ENCODE measurements at places on chromosomes 3 and 15.

DNA sequence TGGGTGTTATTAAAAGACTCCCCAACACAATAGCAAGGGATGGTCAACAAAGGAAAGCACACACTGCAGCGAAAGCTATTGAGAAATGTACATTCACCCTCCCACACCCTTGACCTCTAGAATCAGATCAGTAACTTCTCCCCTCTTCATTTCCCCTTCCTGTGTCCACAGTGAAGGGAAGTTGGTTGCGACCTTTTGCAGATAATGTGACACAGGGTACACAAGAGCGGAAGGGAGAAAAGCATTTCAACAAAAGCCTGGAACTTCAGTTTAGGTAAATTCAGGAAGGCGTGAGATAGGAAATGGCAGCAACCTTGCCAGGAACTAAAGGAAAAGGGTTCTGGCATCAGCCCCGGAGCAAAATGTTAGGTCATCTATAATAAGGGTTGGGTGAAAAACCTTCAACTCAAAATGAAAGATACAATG, 899.8 kb downstream of the MCTP2 start:
- DNase-seq, result no peak

GRCh38 chr3:121496786-121497185, 49.0 kb downstream of the POLQ start:
- no peak for DNase-seq

GRCh38 chr3:2001306-2002108, 97.2 kb upstream of the CNTN4 start:
- no peak for DNase-seq

DNA sequence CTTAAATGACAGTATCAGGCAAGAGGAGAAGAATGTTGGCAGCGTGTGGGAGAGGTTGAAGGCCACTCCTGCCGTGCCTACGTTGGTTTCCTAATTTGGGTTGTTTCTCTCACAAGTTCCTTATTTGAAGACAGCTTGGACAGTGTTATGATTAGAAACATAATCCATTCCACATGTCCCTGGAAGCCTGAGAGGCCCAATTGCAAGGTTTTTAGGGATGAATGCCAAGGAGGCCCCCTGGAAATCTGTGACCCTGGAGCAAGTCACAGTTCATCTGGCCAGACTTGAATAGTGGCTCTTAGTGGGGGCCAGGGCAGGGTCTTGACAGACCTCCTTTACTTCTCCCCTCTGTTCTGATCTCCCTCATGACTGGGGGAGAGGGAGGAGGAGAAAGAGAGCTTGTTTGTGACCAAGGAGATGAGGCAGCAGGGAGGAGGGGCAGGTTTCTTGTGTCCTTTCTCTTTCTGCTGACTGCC, 584.4 kb upstream of the TBL1XR1 start:
- DNase-seq, result no peak

- DNase-seq, result no peak
Observed at GRCh38 chr3:175381685-175382084, 522.6 kb downstream of the NAALADL2 start.

GRCh38 chr3:197355713-197356112, 57.3 kb upstream of the DLG1 start:
- no peak for DNase-seq

GRCh38 chr3:134939978-134940377, 144.9 kb downstream of the EPHB1 start:
- DNase-seq, result no peak

GRCh38 chr3:31254483-31254882, 278.2 kb upstream of the STT3B start:
- no peak for DNase-seq

GRCh38 chr15:75620058-75620820, 5.3 kb downstream of the SNUPN start:
- DNase-seq, result no peak

Measured in midbrain (tissue), 1 donor.